Fibroblast of skin of scalp (primary cell): ENCODE measurements at places on chromosomes 2 and 18.

DNA sequence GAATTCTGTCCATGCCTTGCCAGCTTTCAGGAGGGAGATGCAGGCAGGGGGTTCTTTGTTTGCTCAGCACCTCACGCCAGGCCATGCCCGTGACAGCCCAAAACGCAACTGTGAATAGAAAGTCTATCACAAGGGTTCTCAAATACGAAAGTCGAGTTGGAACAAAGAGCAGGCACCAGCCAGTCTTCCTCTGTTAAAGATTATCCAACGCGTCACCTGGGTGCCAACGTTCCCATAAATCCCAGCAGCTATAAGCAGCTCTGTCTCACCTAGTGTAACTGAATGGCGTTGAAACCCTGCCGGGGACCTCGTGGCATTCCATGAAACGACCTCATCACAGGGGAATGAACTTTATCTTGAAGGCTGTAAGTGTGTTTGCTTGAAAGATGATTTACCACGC lies 84.8 kb upstream of the GATA6 start:
- DNase-seq, result no peak

DNA sequence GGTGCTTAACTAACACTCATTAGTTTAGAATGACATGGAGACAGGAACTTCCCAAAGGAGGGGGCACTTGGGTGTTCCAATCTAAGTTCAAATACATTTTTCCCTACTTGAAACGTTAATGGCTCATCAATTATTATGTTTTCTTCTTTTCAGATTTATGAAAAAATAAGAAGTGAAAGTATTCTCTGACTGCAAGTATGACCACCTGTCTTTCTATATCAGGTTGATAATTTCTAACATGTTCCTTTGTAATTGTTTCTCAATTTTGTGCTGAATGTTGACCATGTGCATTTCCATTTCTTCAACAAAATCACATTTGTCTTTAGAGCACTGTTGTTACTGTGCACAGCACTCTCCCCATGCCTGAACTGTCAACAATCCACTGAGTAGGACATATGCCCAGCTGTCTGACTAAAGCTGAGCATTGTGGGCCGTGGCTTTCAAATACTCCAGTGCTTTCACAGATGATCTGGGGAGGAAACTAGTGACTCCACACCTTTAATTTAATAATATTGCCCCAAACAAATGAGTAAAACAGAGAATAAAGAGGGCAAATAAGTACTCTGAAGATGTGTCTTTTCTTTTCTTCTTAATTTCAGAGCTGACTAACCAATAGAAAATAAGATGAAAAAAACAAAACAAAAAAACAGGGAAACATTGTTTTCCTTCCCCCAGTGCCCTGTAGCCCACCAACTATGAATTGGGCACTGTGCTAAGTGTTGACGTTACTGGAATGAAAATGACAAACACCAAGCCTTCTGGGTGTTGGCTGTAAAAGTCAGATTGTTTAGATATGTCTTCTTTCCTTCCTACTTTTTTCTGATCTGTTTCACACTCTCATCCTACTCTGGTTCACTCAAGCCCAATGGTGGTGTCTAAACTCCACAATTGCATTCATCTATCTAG lies 16.0 kb downstream of the LANCL1 start:
- no peak for DNase-seq

DNA sequence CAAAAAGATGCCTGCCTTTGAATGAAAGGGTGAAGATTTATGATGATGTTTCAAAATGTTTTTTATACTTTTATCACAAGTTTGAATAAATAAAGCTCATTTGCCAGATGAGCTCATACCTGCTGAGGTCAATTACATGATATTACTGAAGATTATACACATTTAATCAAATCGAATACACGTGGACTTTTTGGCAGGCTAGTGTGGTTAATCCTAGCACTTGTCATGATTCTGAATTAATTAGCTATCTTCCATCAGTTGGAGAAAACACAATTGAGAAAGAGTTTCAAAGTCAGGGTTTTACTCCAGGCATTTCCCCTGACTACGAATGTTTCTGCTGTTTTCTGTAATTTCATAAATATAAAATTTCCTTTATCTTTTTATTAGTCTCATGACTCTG lies 54.4 kb downstream of the LRPPRC start:
- DNase-seq, result no peak

DNA sequence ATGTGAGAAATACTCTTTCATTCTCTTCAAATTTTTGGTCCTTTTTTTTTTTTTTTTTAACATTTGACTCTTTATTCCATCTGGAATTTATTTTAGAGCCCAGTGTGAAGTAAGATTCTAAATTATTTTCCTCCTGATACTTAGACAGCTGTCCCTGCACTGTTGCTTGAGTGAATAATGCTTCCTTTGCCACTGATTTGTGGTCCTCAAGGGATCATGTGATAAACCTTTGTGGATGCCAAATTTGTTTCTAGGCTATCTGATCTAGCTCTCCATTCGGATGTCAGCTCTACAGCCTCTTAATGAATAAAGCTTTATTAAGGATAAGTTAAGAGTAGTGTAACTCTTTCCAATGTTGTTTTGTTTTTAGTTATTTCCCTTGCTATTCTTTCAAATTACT lies 142.3 kb downstream of the SMAD7 start:
- peak; percentile 42 for DNase-seq

DNA sequence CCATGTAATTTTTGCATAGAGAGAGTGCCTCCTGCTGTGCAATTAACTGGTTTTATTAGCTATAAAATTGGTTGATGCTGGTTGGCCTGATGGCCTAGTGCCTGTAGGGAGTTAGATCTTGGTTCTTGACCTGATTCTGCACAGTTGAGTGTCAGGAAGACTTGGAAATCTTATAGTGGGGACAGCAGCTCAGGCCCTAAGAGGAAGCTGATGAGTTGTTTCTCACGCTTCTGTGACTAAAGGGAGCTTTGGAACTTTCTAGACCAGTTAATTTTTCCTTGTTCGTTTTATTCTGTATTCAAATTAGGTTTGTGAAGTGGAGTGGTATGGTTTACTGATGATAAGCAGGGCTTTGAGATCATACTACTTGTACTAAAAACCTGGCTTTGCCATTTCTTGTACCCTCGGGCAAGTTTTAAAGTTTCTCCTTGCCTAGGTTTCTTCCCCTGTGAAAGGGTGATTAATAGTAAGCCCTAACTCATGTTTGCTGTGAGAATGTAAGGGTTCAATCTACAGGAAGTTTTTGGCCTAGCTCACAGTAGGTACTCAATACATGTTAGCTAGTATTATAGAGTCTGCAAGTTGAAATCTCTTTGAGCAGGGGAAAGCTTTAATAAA lies 82.1 kb downstream of the MAP3K20 start:
- DNase-seq, result no peak
